ENCODE measurements at places on chromosomes 1 and 21.

- DNase-seq, result no peak
These were observed 19.9 kb upstream of the PRELP start for GRCh38 chr1:203455706-203456105.

DNA sequence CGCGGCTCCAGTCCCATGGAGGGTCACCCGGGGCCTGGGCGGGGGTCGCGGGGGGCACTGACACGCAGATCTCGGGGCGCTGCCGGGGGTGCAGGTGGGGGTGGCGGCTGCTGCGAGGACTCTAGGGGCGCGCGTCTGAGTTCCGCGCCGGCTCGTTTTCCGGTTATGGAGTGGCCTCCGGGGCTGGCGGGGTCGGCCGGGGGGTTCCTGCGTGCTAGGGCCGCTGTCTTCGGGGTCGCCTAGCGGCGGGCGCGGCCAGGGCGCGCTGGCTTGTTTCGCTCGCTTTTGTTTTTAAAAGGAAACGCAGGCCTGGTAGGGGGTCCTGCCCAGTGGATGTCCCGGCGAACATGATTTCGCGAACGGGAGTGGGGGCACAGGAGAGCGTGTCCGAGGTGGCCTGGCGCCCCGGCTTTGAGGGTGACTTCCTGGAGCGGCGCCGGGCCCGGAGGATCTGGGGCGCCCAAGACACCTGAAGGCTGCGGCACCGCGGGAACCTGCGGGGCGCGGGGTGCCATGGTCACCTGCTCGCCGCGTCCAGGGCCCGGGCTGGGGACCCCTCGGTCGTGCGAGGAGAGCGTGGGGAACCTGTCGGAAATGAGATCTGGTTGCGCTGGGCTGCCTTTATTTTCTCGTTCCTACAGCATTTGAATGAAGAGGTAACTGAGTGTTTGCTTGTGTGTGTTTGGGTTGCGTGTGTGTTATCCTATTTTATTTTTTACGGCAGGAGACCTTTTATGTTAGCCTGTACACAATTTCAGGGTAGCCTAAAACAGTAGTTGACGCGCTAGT is 618 bp downstream of the ETS2 start:
- no peak for DNase-seq

DNA sequence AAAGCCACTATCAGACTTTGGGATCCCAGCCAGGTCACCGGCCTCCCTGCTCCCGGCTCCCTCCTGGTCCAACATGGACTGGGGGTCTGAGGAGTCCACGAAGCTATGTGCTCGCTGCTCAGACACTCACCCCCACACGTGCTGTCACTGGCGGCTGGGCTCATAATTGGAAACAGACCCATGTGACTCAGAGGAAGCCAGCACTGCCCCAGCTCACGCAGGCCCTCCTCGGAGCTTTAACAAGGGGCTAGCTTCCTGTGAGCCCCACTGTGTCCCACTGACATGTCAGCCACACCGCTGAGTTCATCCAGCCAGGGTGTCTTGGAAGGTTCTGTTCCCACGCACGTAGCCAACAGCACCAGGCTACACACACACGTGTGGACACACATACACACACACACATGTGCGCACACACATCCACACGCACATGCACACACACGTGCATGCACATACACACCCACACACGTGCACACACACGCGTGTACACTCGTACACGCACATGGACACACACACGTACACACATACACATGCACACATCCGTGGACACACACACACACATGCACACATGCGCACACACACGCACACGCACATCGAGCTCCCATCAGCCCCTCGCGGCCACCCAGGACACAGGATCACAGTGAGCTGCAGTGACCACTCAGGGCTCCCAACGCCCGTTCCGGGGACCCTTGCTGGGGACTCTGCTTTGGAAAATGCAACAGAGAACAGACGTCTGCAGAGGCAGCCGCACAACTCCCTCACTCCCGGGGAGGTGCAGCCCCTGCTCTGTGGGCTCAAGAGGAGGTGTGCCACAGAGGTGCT is 18.4 kb upstream of the COL6A2 start:
- no peak for DNase-seq

DNA sequence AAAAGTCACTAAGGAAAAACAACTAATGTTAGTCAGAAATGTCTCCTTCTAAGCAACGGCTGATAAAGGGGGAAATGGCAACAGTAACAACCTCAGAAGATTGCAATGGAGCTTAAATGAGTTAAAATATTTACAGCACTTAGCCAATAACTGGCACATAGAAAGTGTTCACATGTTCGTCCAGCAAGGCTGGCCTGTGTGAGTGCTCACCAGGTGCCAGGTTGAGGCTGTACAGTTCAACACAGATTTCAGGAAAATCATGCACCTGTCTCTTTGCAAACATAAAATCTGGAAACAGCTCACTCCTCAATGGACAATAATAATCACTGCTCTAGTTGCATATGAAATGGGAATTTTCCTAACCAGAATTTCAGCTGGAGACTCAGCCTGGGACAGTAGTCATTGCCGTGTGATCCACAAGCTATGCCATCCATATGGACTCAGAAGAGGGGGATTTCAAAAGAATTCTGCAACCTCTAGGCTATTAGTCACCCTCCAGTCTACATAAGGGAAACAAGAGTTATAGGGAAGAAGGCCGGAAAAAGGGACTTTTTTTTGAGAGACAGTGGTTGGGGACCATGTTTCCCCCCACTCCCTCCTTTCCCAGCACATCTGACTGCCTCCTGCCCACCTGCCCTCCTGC is 68.6 kb downstream of the SYDE2 start:
- no peak for DNase-seq

DNA sequence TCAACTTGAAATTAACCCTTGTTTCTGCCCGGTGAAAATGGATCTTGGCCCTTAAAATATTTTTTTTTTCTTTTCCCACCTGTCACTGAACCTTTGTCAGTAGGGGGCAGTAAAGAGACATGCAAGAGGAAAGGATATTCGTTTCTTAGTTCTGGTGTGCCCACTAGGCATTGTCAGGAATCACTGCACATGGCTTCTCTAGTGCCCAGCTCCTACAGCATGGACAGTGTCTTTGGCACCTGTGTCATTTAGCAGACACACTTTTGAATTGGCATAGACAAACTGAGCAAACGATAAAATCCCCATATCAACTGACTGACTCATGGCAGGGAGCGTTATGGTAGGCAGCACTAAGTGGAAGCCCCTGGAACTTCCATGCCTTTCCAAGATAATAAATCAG is 1048.1 kb downstream of the BRINP3 start:
- DNase-seq, result no peak

DNA sequence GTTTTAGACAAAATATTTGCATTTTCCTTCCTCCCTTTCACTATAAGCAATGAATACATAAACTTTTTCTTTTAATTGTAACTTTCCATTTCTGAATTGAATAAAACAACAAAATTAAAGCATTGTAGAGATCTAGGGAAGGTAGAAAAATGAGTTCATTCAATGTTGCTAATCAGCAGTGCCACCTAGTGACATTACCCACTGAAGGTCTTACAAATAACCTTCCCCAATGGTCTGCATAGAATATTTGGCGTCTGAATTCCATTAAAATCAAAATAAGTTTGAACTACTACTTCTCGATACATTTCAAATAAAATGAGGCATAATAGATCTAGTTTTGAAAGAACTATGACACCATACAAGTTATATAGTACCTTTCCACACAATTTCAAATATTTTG is 19.6 kb downstream of the FH start:
- no peak for DNase-seq

DNA sequence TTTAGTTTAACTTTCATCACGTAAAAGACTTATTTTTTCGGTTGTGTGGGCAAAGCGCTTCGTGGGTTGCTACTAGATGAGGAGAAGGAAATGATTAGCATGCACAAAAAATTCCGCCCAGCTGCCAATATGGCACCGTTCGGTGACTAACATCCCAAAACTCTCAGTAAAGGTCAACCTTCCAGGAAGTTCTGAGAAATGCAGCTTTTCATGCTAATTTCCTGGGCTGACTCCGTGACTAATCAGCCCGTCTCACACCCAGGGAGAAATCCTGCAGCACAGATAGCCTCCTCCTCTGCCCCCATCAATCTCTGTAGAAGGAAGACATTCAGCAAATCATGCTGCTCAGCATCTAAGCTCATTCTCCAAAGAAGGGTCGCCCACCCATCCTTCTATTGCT is 34.1 kb downstream of the TMCO4 start:
- no peak for DNase-seq

- no peak for DNase-seq
These were observed 77.5 kb downstream of the RPAP2 start for GRCh38 chr1:92376345-92376744.
